ENCODE measurements at places on chromosomes 6 and 20. TPM values are rescaled to one million over a fixed set of nuclear protein-coding genes. Genes with fewer than 3 reads are reported as not detected.

The FAM184A gene
- total RNA-seq: under 0.01 TPM

The MACROD2 gene
- 10.9 TPM for total RNA-seq

The PACRG gene
- not detected for total RNA-seq

The TMEM151B gene
- total RNA-seq: not detected

DNA sequence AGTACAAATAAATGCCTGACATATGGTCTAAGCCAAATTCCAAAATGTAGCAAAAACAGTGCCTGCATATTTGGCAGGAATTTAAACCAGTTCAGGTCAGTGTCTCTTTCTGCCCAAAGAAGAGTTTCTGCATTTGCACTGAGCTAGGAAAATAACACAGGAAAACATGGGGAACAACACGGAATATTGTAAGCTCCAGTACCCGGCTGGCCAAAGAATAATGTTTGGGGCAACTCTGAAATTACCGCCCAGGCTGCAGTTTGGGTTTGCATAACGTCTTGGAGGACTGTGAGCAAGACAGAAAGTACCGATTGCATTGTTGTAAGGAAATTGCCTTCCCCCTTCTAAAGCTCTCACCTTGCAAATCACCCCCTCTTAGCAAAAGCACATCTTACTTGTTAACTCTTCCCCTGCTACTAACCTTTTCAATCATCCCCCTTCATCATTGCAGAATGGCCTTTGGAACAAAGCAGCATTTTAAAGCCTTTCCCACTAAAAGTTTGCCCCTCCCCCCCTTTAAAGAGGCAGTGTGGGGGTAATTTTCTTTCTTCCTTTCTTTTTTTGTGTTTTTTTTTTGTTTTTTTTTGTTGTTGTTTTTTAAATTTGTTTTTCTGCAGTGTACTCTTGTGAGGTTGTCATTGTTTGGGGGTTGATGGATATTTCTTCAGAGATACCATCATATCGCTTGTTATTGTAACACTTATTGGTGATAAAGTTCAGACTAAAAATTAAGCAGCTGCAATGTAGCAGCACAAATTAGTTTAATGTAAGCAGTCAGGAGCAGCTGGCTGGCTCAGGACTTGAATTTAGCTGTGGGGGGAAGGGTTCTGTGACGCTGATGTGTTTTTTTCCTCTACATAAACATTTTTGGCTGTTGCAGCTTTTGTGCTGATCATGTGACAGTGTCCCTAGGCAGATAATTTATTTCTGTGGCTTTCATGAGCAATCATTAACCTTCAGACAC, 100.0 kb upstream of the CITED2 start:
- H3K36me3 ChIP-seq: no peaks in the 10 kb centered on the region
- no peak overlapping the region for H3K4me3 ChIP-seq
- peak overlapping the region; percentile 57 for H3K27ac ChIP-seq
- no peaks in the 10 kb centered on the region for H3K4me1 ChIP-seq

- DNase-seq: no peak
- H3K27ac ChIP-seq: no peak overlapping the region
- H3K4me1 ChIP-seq: peaks cover 53% of the 10 kb centered on the region
- H3K4me3 ChIP-seq: no peak overlapping the region
- H3K36me3 ChIP-seq: no peaks in the 10 kb centered on the region
Observed at GRCh38 chr6:158000530-158001307, 19.1 kb downstream of the SYNJ2 start.

- H3K36me3 ChIP-seq: no peaks in the 10 kb centered on the region
- no peak overlapping the region for H3K27ac ChIP-seq
- peaks cover 54% of the 10 kb centered on the region for H3K4me1 ChIP-seq
- no peak for DNase-seq
- no peaks in the 10 kb centered on the region for H3K27me3 ChIP-seq
Observed at GRCh38 chr20:33568868-33569801, 79.2 kb downstream of the CBFA2T2 start.

DNA sequence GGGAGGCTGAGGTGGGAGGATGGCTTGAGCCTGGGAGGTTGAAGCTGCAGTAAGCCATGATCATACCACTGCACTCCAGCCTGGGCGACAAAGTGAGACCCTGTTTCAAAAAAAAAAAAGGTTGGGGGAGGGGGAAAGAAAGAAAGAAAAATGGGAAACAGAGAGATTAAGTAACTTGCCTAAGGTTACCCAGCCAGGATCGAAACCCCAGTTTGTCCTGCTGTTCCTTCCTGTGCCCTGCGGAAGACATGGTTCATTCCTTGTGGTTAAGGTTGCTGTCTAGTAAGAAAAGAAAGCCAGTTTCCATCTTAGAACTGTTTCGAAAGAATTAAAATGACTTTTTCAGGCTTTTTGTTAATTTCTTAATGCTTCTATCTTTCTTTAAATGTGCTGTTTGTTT, 29.8 kb downstream of the C6orf89 start:
- peaks cover 19% of the 10 kb centered on the region for H3K4me1 ChIP-seq
- DNase-seq: no peak
- no peaks in the 10 kb centered on the region for H3K27me3 ChIP-seq
- H3K36me3 ChIP-seq: peaks cover 37% of the 10 kb centered on the region
- H3K4me3 ChIP-seq: no peak overlapping the region

- peak; percentile 75 for DNase-seq
- peak overlapping the region; percentile 63 for H3K4me3 ChIP-seq
- peaks cover 43% of the 10 kb centered on the region for H3K36me3 ChIP-seq
- no peaks in the 10 kb centered on the region for H3K27me3 ChIP-seq
- H3K4me1 ChIP-seq: peaks cover 75% of the 10 kb centered on the region
Observed at GRCh38 chr20:3797592-3798372, 1.7 kb downstream of the CDC25B start.

- H3K4me3 ChIP-seq: no peak overlapping the region
- H3K4me1 ChIP-seq: no peaks in the 10 kb centered on the region
- no peaks in the 10 kb centered on the region for H3K36me3 ChIP-seq
Observed at GRCh38 chr6:159013229-159013628, 13.2 kb upstream of the RSPH3 start.

DNA sequence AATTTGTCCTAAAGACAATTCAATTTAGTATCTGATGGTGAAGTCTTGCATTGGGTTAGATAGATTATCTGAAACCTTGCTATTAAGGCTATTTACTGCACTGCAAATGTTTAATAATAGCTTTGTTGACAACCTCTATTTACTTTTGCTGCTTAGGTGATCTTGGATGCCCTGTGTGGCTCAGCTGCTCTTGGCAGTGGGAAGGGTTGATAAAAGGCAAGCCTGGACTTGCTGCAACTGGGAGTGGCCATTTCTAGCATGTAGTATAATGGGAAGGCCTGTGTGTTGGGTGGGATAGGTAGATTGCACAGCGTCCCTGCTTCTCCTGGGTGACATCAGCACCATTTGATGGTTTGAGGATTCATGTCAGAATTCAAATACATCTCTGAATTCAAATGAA, 49.1 kb downstream of the ARMC2 start:
- peaks cover 52% of the 10 kb centered on the region for H3K4me1 ChIP-seq
- peak overlapping the region; percentile 77 for H3K27ac ChIP-seq
- no peaks in the 10 kb centered on the region for H3K27me3 ChIP-seq
- H3K36me3 ChIP-seq: no peaks in the 10 kb centered on the region

DNA sequence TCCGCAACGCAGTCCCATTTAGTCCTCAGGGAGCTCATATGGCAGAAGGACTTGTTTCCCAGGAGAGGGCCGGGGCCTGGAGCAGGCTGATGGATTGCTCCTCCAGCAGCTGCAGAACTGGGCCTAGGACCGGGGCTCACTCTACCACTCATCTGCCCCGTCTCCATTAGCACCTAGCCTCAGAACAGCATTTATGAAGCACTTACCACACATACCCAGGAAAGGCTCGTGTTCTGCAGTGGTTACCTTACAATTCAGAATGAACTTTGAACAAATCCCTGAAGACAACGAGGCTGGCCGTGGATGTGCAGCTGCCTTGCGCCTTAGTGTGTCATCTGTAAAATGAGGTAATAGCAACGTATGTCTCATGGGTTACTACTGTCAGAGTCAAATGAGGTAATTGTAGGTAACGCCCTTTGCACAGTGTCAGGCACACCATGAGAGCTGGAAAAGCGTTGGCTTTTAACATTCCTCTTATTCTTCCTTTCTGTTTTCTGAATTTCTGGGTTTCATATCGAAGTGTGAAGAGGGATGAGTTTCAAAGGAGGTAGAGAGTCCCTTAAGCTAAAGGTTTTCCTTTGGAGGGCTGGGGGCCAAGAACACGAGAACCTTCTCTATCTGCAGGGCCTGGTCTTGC, 46.3 kb upstream of the CD93 start:
- H3K4me1 ChIP-seq: no peaks in the 10 kb centered on the region
- no peak overlapping the region for H3K27ac ChIP-seq
- no peak for DNase-seq
- H3K4me3 ChIP-seq: no peak overlapping the region
- H3K36me3 ChIP-seq: no peaks in the 10 kb centered on the region
- no peaks in the 10 kb centered on the region for H3K27me3 ChIP-seq

GRCh38 chr6:6024220-6024619, 17.5 kb upstream of the NRN1 start:
- no peak overlapping the region for H3K27ac ChIP-seq
- no peaks in the 10 kb centered on the region for H3K36me3 ChIP-seq
- no peak for DNase-seq
- H3K4me1 ChIP-seq: no peaks in the 10 kb centered on the region
- H3K4me3 ChIP-seq: no peak overlapping the region

GRCh38 chr20:34024723-34025351, 31.1 kb downstream of the RALY start:
- H3K27me3 ChIP-seq: no peaks in the 10 kb centered on the region
- H3K27ac ChIP-seq: no peak overlapping the region
- no peak for DNase-seq
- H3K4me3 ChIP-seq: no peak overlapping the region

DNA sequence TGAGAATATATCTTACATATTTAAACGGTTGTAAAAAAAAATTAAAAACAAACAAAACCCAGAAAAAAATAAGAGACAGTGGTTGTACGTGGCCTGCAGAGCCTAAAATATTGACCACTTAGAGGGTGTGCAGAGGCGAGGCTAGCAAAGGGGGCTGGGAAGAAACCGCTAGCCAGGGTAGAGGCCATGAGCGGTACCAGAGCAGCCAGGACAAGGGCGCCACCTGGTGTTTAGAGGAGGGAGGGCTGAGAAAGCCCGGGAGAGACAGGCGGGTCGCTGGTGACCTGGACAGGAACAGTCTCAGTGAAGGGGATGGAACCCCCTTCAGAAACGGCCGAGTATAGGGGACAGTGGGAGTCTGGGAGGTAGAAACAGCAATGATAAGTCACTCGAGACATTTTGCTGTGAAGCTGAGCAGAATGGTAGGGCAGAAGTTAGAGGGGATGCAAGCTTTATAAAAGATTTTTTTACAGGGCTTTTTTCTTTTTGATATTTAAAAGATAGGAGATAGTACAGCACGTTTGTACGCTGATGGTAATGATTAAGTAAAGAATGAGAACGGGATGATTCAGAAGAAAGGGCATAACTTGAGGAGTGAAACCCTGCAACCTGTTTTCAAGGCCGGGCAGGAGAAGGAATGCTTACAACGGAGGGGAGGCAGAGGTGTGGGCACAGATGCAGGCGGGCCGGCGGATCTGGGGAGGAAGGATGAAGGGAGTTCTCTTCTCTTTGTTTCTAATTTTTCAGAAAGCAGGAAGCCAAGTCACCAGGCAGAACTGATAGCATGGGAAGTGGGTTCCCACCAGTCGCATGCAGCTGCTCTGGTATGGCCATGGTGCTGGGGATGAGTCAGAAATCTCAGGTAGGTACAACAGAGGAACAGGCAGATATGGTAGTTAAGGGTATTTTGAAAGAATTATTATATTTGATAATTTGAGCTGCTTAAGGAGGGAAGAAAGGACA, 76.2 kb downstream of the FAM229B start:
- no peak overlapping the region for H3K27ac ChIP-seq
- no peak overlapping the region for H3K4me3 ChIP-seq
- peak; percentile 82 for DNase-seq
- H3K4me1 ChIP-seq: peaks cover 4% of the 10 kb centered on the region

DNA sequence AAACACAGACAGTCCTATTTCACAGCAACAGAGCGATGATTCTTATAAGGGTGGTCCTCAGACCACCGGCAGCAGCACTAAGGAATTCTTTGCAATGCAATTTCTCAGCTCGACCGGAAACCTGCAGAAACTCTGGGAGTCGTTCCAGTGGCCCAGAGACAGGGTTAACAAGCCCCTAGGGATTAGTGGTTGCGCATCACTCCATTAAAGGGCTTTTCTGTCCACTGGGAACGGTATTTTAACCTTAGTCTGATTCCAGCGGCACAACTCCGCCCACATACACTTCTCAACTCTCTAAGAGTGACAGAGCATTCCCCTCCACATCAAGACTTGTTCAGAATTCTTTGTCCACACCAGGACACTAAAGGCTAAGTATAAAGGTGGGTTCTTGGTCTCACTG, 341.5 kb downstream of the TFAP2A start:
- H3K4me1 ChIP-seq: no peaks in the 10 kb centered on the region
- H3K27me3 ChIP-seq: no peaks in the 10 kb centered on the region
- H3K4me3 ChIP-seq: no peak overlapping the region

DNA sequence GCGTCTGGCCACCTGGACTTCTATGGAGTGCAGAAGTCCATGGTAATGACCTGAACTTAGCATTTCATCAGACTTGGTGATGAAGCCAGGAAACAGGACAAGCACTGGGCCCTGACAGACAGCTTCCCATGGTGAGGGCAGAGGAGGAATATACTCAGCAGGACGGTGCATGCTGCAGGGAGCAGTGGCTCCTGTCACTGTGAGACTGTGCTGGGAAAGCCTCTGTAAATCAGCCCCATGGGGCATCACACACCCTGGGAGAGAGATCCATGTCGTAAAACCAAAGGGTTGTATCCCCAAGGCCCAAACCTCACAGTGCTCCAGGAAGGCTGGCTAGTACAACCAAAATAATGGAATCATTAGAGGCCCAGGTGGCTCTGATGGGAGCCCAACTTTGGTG, 58.7 kb upstream of the PRND start:
- DNase-seq: no peak
- H3K27me3 ChIP-seq: no peaks in the 10 kb centered on the region
- no peaks in the 10 kb centered on the region for H3K4me1 ChIP-seq
- no peak overlapping the region for H3K27ac ChIP-seq
- H3K36me3 ChIP-seq: no peaks in the 10 kb centered on the region

- no peak for DNase-seq
- no peak overlapping the region for H3K4me3 ChIP-seq
- peaks cover 18% of the 10 kb centered on the region for H3K4me1 ChIP-seq
- H3K27ac ChIP-seq: no peak overlapping the region
Observed at GRCh38 chr20:1287306-1287705, 21.2 kb downstream of the SNPH start.

DNA sequence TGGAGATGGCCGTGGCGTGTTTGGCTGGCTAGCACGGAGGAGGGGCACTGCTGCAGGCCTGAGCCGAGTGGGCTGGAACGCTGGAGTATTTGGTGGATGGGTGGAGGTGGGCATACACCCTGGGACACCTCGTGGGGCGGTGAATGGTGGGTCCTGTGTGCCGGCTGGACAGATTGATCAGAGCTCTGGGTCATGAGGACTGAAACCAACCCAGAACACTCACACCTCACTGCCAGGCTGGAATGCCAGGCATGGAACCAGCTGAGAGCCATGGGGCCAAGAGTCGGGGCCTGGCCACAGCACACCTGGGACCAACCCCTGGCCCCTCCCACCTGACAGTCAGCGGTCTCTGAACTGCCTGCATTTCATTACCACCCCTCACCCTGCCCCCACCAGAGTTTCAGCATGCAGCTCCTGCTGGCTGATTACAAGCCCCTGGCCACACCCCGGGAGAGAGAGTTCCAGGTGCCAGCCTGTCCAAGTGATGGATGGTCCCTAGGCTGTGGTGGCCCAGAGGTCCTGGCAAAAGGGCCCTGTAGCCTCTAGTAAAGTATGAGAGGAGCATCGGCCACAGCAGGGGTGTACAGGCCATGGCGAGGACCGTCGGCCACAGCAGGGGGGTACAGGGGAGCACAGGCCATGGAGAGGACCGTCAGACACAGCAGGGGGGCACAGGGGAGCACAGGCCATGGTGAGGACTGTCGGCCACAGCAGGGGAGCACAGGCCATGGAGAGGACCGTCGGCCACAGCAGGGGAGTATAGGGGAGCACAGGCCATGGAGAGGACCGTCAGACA, 3.3 kb downstream of the NPBWR2 start:
- peaks cover 42% of the 10 kb centered on the region for H3K27me3 ChIP-seq
- no peaks in the 10 kb centered on the region for H3K36me3 ChIP-seq
- H3K27ac ChIP-seq: no peak overlapping the region
- H3K4me3 ChIP-seq: no peak overlapping the region

All from stomach (tissue), 19 donors.